Renal pelvis (tissue), 12 donors: ENCODE measurements at places on chromosomes 16 and 17. TPM values are rescaled to one million over a fixed set of nuclear protein-coding genes. Genes with fewer than 3 reads are reported as not detected.

The RTN4RL1 gene
- 1.7 TPM for polyA plus RNA-seq

The KRT16 gene
- not detected for polyA plus RNA-seq

The NKD1 gene
- 13.5 TPM for polyA plus RNA-seq

The CDH8 gene
- polyA plus RNA-seq: 4.7 TPM

The C17orf78 gene
- polyA plus RNA-seq: 0.44 TPM

The MAP2K6 gene
- polyA plus RNA-seq: 21.7 TPM

The TOM1L1 gene
- polyA plus RNA-seq: 129 TPM

The IGSF6 gene
- 8.4 TPM for polyA plus RNA-seq

The TEKT1 gene
- polyA plus RNA-seq: 0.73 TPM

The CISD3 gene
- polyA plus RNA-seq: 13.7 TPM

DNA sequence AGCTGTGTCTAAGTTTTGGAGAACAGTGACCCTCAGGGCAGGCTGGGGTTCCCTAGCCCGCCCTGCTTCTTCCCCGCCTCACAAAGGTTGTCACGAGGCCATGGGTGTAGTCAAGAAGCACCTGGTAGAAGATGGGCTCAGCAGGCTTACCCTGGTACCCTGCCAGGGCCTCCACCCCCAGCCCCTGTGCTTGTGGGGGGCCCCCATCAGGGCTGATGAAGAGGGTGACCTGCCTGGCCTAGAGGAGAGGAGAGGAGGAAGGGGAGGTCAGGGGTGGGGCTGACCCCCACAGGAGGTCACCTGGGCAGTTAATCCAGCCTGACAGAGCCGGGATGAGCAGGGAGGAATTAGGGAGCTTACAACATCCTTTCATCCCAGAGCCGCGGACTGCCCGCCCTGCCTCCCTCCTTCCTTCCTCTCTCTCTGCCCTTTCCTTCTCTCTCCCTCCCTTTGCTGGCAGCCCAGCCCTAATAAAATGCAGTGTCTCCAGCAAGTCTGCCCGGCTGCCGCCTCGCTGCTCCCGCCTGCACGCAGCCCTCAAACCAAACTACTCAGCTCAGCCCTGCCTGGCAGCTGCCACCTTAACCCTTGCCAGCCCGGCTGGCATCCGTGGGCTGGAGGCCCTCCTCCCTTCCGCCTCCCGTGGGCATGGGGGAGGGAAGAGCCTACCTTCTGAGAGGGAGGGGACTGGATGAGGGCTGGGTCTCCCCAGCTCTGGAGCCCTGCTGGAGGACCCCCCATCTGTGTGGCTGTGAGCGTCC, 7.2 kb downstream of the DLX3 start:
- no peak for DNase-seq

GRCh38 chr17:41680426-41681040, 8.2 kb upstream of the EIF1 start:
- DNase-seq: no peak

DNA sequence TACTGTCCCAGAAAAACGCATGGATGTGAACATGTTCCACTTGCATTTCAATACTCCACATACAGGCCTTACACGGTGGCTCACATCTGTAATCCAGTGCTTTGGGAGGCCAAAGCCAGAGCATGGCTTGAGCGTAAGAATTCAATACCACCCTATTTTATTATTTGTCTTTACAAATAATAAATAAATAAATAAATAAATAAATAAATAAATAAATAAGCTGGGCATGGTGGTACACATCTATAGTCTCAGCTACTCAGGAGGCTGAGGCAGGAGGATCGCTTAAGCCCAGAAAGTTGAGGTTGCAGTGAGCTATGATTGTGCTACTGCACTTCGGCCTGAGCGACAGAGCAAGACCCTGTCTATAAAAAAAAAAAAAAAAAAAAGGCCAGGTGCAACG, 53.9 kb downstream of the PLXDC1 start:
- DNase-seq: no peak

DNA sequence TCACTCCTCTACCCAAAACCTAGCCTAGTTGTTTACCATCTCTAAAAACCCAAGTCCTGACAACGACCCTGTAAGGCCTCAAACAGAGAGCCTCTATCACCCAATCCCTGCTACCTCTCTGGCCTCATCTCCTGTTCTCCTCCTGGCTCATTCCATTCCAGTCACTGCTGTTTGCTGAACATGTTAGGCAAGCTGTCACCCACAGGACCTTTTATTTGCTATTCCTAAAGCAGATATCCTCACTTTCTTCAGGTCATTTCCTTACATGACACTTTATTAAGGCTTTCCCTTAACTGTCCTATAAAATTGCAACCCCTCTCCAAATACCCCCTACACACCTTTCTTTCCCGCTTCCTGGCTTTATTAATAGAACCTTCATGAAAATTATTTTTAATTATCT, 85.1 kb downstream of the KANSL1 start:
- no peak for DNase-seq

GRCh38 chr17:27239046-27239445, 54.9 kb upstream of the WSB1 start:
- no peak for DNase-seq

DNA sequence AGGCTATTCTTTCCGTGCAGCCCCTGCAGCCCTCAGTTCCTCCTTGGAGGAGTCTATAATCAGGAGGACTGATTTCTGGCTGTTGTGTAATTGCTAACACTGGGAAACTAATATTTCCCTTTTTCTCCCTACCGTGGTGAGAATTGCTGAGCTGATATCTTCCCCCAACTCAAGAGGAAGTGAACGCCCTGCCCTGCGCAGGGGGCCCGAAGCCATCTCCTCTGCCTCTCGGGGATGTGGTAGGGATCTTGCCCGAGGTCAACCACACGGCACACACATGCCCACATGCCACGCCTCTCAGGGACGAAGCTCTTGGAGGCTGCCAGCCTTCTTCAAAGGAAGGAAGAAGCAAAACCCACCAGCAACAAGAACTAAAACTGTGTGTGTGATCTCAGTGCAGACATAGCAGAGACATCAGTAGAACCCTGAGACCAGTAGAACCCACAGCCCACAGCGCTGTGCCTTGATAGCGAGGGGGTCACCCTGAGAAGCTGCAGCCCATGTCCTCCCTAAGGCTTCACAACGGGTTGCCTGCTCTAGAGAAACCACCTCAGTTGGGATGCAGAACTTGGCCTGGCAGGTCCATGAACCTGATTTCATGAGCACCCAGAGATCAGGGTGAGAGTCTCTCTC, 8.9 kb upstream of the ULK2 start:
- no peak for DNase-seq

DNA sequence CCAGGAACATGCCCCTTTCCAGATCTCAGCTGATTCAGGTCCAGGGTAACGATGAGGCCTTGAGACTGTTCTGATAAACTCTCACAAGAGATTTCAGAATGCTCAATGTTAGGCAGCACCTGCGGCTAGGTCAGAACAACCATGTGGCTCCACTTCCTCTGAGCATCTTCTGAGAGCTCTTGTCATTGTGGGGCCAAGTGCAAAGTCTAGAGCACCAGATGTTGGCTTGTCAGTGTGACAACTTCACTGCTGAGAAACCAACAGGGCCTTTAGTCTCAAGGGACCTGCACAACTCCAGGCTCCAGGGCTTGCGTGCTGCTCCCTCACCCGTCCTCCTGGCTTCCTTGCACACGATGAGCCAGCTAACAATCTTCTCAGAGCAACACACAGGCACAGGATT, 29.0 kb downstream of the FCSK start:
- DNase-seq: no peak

- DNase-seq: no peak
Observed at GRCh38 chr17:69898601-69899000, 176.4 kb upstream of the KCNJ16 start.
